Astrocyte of the spinal cord (primary cell): ENCODE measurements at places on chromosomes 2 and 18.
A peak's percentile ranks its signal among the peaks of the same experiment; 100 is the strongest.

GRCh38 chr2:7044253-7045250 lies 127.3 kb downstream of the RNF144A start:
- peak; percentile 62 for DNase-seq

- DNase-seq: peak; percentile 80
Observed at GRCh38 chr18:3451989-3452749, 2.2 kb downstream of the TGIF1 start.

DNA sequence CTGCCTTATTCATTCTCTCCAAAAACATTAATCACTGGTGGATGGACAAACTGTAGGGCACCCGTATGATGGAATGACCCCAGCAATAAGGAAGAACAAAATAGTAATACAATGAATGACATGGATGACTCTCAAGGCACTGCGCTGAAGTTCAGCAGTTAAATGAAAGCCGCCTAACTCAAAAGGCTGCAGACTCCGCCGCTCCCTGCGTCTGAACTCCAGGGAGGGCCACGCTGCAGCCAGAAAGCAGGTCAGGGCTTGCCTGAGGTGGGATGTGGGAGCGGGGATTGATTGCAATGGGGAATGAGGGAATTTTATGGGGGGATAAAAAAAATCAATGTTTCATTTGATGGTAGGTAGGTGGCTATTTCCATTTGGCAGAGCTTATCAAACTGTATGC lies 86.5 kb upstream of the LAPTM4A start:
- DNase-seq: no peak

GRCh38 chr2:167355821-167356220 lies 467.5 kb downstream of the XIRP2 start:
- DNase-seq: peak; percentile 74

DNA sequence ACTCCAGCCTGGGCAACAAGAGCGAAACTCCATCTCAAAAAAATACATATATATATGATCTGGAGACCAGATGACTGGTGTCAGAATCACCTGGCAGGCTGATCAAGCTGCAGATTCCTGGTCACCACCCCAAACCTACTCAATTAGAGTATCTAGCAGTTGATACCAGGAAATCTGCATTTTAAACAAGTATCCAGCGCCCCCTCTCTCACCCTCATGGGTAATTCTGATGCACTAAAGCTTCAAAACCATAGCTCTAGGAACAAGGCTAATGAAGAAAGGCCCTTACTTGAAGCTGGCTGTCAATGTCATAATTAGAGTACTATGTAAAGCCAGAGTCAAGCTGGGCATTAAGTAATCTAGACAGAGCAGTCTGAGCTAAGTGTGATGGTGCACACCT lies 25.0 kb upstream of the PCBP1 start:
- no peak for DNase-seq
